ENCODE measurements at places on chromosomes 1 and 21.
A peak's percentile ranks its signal among the peaks of the same experiment; 100 is the strongest.

DNA sequence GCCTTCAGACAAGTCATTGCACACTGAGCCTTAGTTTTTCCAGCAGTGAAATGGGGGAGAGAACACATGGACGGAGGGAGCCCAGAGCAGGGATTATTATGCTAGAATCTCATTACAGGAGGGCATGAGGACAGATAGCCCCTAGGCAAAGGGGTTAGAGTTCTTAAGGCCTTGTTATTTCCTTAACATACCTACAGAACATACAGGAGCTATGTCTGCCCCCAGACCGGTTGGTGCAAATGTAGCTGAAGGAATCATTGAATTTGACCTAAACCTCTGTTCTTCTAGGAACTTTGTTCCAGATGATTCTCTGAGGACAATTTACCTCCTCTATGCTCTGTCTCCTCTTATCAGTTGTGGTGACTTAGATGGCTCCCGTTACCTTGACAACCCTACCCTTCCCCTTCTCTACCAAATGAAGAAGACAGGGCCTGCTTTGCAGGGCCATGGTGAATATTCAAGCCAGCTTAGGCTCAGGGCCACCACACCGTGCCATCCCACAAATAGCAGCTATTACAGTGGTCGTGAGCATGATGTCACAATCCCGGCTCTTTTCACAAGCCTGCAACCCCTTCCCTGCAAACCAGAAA is 156.9 kb downstream of the IGSF21 start:
- DNase-seq: no peak

DNA sequence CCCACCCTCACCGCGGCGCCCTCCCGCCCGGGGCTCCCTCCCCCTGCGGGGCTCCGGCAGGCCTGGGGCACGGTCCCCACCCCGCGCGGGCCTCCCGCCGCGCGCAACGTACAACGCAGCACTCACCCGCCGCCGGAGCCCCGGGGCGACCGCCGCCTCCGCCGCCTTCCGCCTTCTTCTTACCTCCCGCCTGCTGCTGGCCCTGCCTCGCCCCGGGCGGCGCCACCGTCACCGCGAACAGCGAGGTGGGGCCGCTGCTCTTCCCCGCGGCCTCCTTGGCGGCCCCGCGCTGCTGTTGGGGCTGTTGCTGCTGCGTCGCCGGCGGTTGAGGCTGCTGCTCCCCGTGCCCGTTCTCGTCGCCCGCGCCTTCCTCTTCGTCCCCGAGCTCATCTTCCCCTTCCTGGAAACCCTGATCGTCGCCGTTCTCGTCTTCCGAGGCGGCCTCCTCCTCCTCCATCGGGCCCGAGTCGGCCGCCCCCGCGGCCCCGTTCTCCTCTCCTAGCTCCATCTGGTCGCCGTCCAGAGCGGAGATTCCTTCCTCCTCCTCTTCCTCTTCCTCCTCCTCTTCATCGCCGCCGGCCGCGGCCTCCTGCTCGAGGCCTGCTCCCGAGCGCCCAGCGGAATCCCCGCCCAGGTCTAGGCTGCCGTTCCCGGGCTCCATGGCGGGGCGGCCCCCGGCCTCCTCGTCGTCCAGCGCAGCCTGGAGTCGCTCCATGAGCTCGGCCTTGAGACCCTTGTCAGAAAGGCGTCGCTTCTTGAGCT is 671 bp downstream of the HNRNPU start:
- DNase-seq: peak; percentile 32

DNA sequence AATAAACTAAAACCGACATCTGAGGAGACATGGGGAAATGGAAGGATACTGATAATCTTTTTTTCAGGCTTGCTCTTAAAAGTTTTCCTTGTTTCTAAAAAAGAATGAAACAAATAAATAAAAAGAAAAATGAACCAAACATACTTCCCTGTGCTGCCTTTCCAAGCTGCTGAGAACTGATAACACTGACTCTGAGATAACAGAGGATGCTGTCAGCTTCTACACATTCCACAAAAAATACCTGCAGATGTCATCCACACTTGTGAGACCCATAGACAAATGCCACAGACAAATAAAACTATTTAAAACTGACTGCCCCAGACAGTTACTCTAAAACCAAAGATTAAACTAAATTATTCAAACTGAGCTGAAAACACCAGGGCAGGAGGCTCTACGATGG is 12.0 kb upstream of the OR6K3 start:
- no peak for DNase-seq

DNA sequence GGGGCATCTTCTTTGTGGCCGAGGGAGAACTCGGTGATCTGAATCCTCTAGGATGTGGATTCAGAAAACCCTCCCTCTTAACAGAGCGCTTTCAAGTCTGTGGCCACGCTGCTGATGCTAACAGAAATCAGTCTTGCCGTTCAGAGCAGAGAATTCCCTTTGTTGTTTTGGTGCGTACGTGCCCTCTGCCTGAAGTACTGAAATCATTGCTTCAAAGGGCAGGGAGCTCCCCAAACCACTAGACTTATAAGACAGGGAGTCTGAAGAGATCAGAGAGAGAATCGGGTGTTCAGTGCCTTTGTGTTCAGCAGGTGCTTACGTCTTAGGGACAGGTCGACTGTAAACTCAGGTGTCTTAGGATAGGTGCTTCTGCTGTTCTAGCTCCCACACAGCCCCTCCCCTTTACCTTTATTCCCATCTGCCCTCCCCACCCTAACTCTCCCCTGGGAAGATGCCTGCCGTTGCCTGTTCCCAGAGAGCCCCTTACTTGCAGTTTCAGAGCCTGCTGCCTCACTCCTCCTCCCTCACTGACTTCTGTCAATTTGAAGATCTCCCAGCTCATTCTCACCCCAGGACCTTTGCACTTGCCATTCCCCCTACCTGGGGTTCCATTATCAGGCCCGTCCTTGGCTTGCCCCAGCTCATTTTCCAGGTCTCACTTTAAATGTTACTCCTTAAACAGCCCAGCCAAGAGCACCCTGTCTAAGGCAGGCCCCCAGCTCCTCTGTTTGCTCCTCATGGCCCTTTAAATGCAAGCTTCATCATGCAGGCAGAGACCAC is 143.0 kb downstream of the CAMTA1 start:
- DNase-seq: no peak

GRCh38 chr1:205328476-205328875 is 6.9 kb upstream of the NUAK2 start:
- no peak for DNase-seq

- DNase-seq: no peak
These were observed 76.4 kb upstream of the DSCAM start for GRCh38 chr21:40923407-40923806.

DNA sequence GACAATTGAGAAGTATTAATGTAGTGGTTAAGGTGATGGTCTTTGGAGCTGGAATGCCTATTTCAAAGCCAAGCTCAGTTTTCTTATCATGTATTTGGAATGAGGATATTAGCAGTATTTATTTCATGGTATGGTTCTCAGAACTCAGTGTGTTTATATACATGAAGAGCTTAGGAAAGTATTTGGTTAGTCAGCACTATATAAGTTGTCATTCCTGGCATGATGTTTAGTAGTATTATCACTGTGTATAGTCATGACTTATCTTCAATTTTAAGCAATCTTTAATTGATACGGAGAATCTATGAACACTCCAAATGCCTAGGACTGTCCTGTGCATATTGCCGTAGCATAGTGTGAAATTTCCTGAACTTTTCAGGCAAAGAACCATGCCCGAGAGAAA is 501.9 kb upstream of the USP24 start:
- DNase-seq: no peak

- no peak for DNase-seq
These were observed 37.7 kb upstream of the ARHGAP29 start for GRCh38 chr1:94275083-94275482.

DNA sequence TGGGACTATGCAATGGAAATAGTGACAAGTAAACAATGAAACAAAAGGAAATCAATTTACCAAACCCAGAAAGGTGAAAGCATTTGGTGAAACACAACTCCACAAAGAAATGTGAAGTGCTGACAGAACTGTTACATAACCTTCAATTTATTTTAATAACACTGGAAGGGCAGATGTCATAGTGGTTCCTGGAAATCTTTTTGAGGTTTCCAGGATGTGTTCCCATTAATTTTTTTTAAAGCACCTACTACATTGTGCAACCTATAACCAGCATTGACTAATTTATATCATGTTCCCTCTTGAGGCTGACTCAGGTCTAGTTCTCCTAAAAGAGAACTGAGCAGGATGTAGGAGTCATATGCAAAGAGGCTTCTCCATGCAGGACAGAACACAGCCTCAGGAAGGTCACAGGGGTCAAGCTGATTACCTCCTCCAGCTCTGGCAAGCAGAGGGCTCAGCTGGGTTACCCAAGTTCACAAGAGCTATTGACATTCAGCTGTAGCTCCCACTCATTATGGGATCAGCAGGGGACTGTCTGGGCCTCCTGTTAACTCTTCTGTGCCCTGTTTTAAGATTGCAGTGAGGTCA is 157.1 kb upstream of the NRIP1 start:
- no peak for DNase-seq

DNA sequence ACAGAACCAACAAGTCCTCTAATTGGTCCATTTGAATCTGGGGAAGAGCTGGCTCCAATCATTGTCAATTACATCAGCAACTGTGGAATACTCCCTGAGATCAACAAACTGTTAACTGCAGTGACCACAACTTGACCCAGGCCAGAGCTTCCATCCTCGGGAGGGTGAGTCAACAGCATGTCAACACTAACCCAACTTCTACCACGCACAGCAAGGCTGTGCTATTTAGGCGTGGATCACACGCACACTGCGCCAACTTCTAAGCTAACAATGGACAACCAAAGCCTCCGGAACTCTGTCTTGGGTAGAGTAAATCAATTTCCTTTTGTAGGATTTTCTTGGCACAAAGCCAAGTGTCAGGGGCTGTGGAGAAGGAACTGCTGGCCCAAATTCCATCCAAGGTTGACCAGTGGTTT is 30.4 kb downstream of the APP start:
- no peak for DNase-seq

Measured in activated gamma-delta T cell (primary cell).